ENCODE measurements at places on chromosomes 3 and 15.

GRCh38 chr3:182735672-182736071, 57.6 kb upstream of the ATP11B start:
- no peak for DNase-seq

- no peak for DNase-seq
Observed at GRCh38 chr15:42456531-42456930, 34.4 kb downstream of the ZNF106 start.

DNA sequence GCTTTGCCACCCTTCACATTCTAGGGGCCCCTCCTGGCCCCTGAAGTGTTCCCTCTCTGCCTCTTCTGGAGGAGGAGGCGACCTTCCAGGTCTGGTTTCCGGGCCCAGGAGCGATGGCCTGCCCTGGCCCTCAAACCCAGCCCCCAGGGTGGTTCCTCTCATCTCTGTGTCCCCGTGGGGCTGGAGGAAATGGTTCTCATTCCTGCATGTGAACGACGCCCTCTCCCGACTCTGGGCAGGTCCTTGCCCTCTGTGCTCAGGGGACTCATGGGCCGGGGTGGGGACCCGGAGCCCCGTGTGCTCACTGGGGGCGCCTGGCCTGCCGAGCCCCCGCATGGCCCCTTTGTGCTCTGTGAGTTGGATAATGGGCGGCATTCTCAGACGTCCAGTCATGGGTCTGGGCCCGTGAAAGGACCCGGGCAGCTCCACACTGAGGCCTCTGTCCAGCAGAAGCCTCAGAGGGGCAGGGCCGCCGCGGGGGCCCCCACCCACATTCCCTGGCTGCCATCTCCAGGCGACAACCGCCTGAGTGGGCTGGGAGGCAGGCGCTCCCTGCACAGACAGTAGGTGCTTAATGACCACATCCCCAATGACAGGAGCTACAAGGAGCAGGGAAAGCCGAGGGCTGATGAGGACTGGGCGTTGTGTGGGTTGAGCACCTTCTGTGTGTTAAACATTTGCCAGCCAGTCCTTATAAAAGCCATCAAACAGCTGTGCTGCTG, 5.5 kb upstream of the PLXND1 start:
- DNase-seq = no peak

- no peak for DNase-seq
Observed at GRCh38 chr3:39558775-39559306, 91.4 kb downstream of the MOBP start.

DNA sequence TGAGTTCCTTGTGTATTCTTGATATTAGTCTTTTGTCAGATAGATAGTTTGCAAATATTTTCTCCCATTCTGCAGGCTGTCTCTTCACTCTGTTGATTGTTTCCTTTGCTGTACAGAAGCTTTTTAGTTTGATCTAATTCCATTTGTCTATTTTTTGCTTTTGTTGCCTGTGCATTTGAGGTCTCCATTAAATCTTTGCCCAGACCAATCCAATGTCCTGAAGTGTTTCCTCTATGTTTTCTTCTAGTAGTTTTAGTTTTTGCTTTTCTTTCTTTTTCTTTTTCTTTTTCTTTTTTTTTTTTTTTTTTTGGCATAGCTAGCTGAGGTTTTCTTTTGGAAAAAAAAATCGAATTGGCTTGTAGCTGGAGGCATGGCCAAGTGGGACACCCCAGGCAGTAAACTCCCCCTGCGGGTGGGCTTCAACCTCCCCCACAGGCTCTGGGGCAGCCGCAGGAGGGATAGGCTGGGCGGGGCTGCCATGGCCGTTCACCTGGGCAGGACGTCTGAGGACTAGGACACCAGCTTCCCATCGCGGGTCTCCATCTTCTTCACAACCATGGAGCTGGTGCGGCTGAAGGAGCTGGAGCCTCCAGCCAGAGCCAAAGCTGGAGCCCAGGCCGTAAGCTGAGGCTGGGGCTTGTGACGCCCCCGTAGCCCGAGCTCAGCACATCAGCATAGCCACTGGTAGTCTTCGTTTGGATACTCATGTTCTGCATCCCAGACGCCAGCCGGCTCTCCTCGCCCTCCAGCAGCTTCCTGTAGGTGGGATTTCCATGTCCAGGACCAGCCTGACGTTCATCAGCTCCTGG, 16.2 kb upstream of the PSTPIP1 start:
- no peak for DNase-seq

DNA sequence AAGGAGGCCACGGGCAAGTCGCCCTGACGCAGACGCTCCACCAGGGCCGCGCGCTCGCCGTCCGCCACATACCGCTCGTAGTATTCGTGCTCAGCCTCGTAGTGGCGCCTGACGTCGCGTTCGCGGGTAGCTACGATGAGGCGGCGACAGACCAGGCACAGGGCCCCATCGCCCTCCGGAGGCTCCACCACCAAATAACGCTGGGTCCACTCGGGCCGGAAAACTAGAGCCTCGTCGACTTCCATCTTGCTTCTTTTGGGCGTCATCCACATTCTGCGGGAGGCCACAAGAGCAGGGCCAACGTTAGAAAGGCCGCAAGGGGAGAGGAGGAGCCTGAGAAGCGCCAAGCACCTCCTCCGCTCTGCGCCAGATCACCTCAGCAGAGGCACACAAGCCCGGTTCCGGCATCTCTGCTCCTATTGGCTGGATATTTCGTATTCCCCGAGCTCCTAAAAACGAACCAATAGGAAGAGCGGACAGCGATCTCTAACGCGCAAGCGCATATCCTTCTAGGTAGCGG, at the start of gene EPM2AIP1:
Gene EPM2AIP1 (minus strand): TSS at position 326 of the 520 bp plus-strand sequence. CDS start 54 bp downstream, at position 272.
- no peak for DNase-seq

- no peak for DNase-seq
Observed at GRCh38 chr3:102129760-102130608, 280.7 kb downstream of the NFKBIZ start.

- DNase-seq = no peak
Observed at GRCh38 chr15:29788433-29789034, 33.7 kb downstream of the TJP1 start.

Data from esophagus squamous epithelium (tissue), 5 donors.